Fibroblast of pulmonary artery (primary cell): ENCODE measurements at places on chromosomes 6 and 20.

- no peak for DNase-seq
Observed at GRCh38 chr6:124758663-124759062, 203.6 kb upstream of the RNF217 start.

DNA sequence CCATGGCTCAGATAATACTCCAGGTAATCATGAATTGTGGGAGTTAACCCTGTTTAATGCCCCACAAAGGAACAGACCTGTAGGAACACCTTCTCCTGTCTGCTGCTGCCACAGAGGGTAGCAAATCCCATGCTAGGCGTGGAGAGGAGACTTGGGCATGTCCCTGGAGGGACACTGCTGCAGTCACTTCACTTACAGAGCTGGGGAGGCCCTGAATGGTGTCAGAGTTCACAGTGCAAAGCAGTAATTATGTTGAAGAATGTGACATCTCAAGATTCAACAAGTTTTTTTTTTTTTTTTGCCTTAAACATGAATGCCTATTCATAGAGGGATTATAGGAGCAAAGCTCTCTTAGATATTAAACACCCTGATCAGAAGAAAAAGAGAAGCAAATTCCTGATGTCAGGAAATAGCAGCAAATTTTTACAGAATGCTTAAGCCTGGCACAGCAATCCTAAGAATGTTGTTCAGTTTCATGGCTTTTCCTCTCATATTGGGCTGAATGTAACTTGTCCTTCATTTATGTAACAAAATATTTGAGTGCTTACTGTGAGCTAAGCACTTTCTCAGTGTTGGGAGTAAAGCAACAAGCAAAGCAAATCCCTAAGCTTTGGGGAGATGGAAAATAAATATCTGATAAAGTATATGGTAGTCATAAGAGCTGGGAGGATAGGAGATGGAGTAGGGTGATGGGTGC is 45.0 kb downstream of the CARMIL1 start:
- DNase-seq = no peak

DNA sequence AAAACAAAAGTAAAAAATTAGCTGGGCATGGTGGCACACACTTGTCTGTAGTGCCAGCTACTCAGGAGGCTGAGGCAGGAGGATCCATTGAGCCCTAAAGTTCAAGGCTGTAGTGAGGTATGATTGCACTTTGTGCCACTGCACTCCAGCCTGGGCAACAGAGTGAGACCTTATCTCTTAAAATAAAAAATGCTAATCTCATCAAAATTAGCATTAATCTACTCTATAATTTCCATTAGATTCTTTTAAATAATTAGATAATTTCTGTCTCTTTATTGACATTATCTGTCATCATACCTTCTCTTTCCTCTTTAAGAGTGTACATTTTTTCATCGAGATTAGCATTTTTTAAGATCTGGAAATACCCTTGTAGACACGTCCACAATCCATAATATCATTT is 48.0 kb downstream of the PHACTR3 start:
- DNase-seq = no peak

GRCh38 chr20:56463428-56463827 is 5.0 kb upstream of the RTF2 start:
- no peak for DNase-seq

DNA sequence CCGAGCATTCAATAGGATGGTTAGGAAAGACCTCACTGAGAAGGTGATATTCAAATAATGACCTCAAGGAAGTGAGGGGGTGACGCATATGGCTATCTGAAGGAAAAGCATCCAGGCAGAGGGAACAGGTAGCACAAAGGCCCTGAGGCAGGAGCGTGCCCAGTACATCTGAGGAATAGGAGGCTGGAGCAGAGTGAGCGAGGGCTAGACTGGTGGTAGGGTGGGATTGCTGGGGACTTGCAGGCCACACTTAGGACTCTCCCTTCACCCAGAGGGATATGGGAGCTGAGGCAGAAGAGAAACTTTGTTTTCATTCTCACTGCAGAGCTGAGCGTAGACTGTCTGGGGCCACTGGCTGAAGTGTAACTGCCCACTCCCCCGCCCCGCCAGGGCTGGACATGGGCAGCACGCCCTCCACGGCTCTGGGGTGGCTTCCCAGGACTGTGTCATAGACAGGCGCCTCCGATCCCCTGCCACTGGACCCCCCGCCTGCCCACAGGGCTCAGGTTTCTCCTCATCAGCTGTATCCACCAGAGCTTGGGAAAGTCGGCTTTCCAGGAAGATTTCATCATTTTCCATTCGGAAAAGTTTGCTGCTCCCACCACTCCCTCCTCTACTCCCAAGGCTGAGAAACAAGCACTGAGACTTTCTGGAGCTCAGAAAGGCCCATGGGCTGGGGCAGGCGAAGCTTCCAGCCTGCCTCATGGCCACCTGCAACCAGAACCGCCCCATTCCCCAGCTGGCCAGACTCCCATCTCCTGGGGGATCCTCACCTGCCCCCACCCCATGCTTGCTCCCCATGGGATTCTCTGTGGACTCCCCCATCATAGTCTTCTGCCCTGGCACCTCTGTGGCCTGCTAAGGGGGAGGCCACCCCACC is 142.6 kb downstream of the MRPL14 start:
- no peak for DNase-seq

GRCh38 chr20:11652128-11652527 is 265.6 kb upstream of the BTBD3 start:
- DNase-seq = no peak

DNA sequence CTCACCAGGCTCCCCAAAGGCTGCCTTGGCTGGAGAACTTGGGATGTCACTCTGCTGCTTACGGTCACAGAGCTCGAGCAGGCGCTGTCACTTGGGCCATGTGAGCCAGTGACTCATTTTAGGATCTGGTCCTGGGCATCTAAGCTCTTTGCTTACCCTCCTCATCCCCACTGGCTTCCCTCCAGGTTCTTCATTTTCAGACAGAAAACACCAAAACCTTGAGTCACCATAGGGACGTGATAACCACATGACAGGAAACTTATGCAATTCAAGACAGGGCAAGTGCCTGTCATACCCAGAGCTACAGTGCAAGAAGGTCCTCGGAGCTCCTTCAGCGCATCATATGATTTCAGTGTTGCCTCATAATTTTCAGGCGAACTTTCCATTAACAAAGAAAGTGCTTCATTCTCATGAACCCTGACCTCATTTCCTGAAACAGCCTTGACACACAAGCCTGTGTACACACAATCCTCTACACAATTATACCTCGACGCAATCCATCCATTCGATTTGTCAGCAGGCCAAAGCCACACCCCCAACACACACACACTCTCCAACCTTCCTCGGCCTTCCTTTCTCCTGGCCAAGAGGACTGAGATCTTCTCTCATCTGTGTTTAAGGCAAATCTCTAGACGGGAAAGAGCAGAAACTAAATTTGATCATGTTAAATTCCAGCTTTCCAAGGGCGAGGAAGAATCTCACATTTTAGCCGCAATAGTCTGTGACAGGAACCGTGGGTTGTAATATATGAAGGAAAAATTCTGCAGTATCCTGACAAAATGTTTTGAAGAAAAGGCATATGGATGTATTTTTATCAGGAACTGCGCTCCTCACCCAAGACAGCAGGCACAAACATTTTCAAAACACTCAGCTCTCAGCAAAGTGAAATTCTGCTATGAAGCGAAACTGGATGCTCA is 25.3 kb downstream of the TBC1D7 start:
- DNase-seq = peak; percentile 100

- no peak for DNase-seq
Observed at GRCh38 chr6:51805517-51805916, 281.9 kb downstream of the PKHD1 start.

GRCh38 chr6:148700741-148701311 is 46.0 kb upstream of the UST start:
- DNase-seq = peak; percentile 78

DNA sequence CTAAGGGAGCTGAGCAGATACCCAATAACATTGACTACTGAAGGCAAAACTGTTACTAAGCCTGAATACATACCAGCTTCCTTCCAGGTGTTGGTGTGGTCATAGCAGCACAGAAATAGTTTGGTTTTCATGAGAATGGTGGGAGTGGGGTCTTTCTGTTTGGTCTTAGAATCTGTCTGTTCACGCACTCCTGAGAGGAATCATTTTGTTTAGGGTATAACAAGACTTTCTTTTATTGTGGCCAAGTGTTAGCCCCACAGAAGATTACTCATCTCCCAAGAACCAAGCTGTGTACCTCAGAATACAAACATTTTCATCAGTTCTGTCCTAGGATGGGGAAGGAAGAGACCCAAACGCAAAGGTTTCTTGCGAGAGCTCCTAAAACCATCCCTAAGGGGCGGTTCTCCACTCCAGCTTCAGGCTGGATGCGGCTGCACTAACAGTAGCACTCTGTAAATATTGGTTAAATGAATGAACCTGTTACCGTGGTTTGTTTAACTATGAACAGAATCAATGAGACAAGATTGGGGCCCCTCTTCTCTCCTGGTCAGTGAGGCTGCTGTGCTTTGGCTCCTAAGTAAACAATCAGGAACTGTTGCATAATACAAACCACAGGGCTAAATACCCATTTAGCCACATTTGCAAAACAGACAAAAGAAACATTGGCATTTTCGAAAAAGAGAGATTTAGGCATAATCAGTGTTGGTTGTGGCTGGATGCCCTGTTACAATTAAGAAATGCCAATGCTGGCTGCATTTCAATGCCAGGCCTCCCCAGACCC is 44.9 kb downstream of the SNAP25 start:
- no peak for DNase-seq

GRCh38 chr6:64988148-64988547 is 718.9 kb downstream of the EYS start:
- DNase-seq = peak; percentile 11

GRCh38 chr20:24731312-24731711 is 217.8 kb upstream of the CST7 start:
- no peak for DNase-seq

DNA sequence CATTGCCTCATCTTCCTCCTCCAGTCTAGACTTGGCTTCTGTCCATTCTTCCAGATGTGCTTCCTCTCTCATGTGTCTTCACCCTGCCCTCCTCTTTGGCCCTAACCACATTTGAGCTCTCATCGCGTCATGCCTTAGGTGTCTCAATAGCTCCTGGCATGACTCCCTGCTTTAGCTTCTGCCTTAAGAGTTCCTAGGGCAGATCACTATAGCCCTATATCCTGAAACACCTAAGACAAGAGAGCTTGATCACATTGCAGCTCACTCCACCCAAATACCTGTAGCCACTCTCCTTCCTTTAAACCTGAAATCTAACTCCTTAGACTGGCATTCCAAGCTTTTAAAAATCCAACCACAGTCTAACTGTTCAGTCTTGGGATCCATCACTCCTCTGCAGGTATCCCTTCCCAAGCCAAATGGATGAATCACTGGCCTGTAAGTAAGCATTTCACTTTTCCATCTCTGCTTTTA is 69.0 kb upstream of the STXBP5 start:
- DNase-seq = peak; percentile 99

DNA sequence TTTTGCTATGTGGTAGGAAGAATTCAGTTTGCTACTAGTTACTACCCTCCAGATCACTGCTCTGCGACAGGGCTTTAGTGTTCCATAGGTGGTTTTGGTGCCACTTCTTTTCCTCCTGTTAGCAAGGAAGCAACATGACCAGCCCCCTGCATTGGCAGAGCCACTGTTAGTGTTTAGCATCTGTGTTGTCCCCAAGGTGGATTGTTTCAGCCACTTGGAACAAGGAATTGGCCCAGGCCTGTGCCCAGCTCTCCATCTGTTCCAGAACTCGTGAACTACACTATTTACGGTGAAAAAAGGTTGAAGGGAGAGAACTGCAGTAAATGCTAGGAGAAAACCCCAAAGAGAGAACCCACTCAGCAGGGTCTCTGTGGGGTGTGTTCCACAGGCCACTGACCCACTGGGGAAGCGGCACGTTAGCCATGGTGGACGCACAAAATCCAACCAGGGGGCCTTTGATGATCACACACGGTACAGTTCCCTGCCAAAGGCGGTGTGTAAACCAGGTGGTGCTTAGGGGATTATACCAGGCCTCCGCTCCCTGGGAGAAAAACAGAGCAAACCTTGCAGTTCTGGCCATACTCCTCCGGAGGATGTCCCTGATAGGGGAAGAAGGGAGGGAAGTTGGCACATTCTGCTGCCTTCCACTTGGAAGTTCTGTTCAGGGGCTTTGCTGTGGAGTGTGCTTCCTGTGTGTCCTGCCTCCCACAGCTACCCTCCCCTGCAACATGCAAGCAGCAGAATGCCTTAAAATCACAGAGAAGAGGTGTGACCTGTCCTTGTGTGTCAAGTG is 72.3 kb downstream of the LYRM2 start:
- DNase-seq = no peak

- peak; percentile 93 for DNase-seq
Observed at GRCh38 chr6:43768983-43769525, 957 bp upstream of the VEGFA start.

DNA sequence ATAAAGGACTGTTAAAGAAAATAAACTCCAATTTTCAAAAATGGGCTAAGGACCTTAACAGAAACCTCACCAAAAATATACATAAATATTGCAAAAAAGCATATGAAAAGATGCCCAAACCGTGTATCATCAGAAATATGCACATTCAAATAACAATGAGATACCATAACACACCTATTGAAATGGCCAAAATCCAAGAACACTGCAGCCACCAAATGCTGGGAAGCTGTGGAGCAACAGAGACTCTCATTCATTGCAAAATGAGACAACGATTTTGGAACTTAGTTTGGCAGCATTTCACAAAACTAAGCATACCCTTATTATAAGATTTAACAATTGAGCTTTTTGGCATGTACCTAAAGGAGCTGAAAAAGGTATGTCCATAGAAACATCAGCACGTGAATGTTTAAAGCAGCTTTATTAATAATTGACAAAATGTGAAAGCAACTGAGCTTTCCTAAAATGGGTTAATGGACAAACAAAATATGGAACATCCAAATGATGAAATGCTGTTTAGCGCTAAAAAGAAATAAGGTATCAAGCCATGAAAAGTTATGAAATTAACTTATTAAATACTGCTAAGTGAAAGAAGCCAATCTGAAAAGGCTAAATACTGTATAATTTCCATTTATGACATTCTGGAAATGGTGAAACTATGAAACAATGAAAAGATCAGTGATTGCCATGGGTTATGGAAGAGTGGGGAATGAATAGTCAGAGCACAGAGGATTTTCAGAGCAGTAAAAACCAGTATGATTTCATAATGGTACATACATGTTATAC is 592.6 kb upstream of the ADGRB3 start:
- no peak for DNase-seq

DNA sequence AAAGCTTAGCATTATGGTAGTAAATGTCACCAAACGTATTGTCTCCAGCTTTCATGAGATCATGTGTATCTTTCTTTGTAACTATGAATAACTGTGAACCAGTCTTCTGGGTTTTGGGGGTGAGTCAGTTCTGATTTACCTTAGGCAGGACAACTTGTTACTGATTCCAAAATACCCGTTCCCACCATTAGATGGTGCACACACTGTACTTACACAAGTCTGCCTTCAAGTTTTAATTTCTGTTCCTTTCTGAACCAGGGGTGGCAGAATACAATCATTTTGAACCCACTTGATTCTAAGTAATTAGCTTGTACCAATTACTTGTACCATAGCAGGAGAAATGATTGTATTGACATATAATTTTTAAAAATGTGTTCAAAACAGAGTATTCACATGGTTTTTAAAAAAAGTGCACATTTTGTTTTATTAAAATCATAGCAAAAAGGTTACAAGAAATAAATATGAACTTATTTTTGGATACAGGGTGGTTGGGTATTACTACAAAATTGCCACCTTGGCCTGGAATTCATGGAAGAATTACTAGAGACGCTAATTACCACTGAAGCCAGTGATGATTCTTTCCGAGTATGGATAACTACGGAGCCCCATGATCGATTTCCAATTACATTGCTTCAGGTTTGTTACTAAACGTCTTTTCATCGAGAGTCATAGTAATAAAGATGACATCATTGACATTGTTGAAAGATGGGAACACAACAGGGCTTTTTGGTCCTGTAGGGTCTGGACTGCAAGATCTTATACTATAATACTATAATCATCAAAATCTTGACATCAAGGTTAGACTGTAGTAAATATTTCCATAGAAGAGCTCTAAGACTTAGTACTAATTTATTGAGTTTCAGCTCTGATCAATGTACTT is 75.2 kb upstream of the GLP1R start:
- peak; percentile 75 for DNase-seq
